ENCODE measurements at places on chromosomes 4 and X. TPM values are rescaled to one million over a fixed set of nuclear protein-coding genes. Genes with fewer than 3 reads are reported as not detected.

DNA sequence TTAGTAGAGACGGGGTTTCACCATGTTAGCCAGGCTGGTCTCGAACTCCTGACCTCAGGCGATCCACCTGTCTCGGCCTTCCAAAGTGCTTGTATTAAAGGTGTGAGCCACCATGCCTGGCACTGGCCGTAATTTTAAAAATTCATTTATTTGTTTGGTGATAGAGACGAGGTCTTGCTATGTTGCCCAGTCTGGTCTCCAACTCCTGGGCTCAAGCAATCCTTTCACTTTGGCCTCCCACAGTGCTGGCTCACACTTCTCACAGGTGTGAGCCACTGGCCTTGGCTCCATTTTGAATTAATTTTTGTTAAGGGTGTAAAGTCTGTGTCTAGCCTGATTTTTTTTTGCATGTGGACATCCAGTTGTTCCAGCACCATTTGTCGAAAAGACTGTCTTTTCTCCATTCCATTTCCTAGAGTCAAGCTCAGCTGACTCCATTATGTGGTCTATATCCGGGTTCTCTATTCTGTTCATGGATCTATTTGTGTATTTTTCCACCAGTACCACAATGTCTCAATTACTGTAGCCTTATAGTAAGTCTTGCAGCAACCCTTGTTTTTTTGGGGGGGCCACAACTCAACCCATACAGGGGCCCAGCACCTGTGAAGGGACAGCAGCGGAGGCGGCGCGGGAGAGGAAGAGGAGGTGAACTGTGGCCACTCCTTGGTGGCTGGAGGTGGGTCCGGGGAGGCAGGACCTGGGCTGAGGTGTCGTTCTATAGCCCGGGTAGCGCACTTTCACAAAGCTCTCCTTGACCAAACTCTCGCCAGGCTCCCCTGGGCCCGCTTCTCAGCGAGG lies 1.5 kb upstream of the NSD2 start:
- no peak for DNase-seq

- DNase-seq = no peak
Measured at GRCh38 chr4:85611661-85612060, 136.7 kb downstream of the ARHGAP24 start.

DNA sequence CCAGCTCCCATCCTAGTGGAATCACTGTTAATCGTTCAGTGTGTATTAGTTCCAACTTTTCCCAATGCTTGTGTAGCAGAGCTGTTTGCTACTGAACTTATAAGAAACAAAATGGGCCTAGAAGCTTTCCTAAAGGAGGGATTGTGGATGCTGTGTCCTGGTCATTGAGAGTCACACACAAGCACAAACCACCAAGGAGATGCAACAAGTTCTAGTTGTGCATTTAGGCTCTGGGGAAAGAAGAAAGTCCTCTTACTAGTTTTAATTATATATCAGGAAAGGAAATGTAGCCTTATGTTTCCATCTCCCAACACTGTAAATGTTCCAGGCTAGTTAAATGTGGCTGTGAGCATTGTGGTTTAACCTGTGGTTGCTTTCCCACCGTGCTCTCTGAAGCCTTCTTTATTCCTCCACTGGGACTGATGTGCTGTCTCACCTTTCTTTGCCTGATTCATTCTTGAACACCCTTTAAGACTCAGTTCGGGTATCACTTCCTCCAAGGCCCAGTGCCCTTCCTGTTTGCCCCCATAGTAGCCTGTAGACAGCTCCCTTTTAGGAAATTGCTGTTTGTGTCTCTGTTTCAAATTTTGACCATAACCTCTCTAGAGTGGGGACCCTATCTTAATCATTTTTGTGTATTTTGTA lies 34.3 kb downstream of the ATP10D start:
- DNase-seq = no peak

Gene FAAH2
- total RNA-seq = 8.9 TPM
